Thymus (tissue), 14 donors: ENCODE measurements at places on chromosomes 5 and 9.

- DNase-seq: no peak
These were observed 15.4 kb downstream of the CCNJL start for GRCh38 chr5:160297004-160297403.

- no peak for DNase-seq
These were observed 972.6 kb upstream of the SEMA6A start for GRCh38 chr5:117547192-117547591.

DNA sequence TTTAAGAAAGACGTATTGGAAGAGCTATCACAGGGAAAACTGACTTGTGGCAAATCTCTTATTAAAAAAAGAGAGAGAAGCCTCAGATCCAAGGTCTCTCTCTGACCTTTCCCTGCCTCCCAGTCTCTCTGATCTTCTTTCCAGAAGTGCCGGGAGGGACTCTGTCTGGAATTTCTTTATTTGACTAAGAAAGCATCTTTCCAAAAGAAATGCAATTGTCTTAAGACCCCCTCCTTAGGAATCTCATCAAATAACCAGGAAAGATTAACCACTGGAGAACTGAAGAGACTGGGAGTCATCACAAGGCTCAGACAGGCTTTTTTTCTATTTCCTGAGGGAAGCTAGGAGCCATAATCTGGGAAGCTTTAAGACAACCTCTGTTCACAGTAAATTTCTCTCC, 4.6 kb downstream of the C1QTNF3 start:
- DNase-seq: no peak

DNA sequence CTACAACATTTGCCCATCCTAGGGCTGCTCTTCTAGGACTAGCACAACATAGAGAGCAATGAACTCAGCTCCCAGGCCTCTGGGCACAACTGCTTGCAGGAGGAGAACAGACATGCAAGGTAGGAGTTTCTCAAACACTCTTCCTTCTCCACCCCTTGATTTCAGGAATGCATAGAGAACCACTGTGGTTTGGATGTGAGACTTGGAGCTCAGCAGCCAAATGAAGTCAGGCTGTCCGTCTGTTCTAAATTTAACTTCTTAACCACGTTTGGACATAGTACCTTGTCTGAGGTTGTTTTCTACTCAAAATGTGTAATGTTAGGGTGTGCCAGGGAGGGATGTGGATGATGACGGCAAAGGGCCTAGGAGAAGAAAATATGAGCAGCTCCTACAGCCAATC, 515.1 kb upstream of the TNC start:
- no peak for DNase-seq

DNA sequence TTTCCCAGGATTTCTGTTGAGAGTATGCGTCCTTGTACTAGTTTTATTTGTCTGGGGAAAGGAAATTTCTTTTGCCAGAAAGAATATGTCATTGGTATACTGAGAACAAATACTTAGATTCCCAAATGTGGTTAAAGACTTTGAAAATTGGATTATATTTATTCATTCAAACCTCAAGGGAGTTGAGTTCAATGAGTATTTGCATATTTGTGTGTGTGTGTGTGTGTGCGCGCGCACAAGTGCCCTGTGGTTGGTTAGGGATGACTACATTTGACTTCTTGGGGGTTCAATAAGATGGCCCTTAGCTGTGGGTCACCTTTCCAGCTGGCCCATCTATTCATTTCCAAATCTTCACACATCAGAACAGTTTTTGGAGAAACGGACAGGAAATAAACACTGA, 4.9 kb downstream of the RXFP3 start:
- DNase-seq: no peak

DNA sequence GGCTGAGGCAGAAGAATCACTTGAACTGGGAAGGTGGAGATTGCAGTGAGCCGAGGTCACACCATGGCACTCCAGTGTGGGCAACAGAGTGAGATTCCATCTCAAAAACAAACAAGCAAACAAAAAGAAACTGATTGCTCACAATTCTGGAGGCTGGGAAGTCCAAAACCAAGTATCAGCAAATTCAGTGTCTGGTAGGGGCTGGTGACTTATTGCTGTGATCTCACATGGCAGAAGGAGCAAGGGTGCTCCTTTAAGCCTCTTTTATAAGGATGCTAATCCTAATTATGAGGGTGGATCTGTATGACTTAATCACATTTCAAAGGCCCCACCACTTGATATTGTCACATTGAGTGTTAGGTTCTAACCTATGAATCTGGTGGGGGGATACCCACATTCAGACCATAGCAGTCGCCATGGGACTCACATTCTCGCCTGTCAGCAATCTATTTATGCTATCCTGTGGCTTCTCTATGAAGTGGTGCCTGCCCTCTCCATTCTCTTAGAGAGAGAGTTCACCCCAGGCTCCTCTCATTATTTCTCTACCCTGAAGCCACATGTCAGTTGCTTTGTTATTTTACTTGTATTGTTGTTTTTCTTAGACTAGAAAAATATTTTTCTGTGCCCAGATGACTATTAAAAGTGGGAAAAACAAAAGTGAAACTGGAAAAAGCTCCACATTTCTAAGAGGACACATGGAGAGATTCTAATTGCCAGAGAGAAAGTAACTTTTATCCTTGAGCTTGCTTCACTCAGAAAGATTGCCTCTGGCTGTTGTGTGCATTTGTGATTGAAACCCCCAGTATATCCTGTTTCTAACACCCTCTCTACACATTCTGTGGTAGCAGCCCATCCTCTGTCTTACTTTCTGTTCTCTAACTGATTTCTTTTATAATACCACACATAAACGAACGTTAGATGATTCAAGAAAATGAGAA, 18.8 kb upstream of the PRLR start:
- no peak for DNase-seq

- no peak for DNase-seq
These were observed 141.8 kb downstream of the DOCK2 start for GRCh38 chr5:169778622-169779596.

GRCh38 chr5:118144540-118144939, 843.8 kb downstream of the DTWD2 start:
- DNase-seq: no peak

DNA sequence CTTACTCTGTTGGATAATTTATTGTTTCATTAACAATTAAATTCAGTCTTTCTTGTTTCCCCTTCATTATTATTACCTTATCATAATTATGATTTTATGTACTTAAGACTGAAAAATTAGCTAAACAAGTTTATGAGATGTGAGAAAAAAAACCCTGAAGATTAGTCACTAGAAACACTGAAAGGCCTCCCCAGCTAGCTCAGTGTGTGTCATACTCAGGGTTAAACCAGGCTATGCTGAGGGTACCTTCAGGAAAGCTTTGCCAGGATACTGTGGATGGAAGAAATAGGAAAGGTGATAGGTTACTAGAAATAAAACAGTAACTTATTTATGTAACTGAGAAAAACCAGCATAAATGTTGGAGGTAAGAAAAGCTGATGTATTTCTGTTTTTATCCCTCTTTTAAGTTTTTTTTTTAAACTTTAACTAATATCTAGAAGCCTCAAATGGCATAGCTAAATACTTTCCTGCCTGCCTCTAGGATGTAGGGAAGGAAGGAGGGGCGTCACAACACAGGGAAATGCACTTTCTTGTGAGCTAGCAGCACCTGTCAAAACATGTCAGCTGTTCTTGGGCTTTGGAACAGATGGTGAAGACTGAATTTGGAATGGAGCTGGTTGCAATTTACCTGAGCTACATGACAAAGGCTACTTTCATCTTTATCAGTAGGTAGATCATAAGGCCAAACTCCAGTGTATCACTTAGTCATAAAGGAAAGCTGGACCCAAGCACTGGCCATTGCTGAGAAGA, 24.2 kb downstream of the NMRK1 start:
- DNase-seq: no peak

GRCh38 chr9:93065135-93065720, 6.7 kb downstream of the SUSD3 start:
- DNase-seq: no peak

DNA sequence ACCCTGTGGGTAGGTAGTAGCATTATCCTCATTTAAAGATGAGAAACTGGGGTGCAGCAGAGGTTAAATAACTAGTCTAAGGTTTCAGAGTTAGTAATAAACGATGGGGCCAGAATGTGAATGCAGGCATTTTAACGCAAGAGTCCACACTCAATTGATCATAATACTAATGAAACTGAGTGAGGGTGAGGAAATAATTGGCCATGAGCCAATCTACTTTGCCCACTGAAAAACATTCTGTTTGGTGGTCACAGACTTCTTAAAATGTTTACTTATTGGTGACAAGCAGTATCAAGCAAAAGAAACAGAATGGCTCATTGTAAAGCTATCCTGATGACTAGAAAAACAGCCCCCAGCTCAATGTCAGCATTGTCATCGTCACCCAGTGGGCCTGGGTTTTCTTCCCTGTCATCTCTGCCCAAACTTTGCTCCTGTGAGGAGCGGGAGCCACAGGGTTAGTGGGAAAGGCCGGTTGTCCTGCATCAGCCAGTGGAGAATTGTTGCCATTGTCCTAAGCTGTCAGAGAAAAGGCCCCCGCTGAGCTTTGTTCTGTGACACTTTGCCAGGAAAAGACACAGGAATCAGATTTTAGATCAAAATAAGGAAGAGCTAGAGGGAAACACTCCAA, 77.3 kb upstream of the MAN2A1 start:
- DNase-seq: no peak

- DNase-seq: no peak
These were observed 5.1 kb downstream of the SECISBP2 start for GRCh38 chr9:89323390-89323789.

DNA sequence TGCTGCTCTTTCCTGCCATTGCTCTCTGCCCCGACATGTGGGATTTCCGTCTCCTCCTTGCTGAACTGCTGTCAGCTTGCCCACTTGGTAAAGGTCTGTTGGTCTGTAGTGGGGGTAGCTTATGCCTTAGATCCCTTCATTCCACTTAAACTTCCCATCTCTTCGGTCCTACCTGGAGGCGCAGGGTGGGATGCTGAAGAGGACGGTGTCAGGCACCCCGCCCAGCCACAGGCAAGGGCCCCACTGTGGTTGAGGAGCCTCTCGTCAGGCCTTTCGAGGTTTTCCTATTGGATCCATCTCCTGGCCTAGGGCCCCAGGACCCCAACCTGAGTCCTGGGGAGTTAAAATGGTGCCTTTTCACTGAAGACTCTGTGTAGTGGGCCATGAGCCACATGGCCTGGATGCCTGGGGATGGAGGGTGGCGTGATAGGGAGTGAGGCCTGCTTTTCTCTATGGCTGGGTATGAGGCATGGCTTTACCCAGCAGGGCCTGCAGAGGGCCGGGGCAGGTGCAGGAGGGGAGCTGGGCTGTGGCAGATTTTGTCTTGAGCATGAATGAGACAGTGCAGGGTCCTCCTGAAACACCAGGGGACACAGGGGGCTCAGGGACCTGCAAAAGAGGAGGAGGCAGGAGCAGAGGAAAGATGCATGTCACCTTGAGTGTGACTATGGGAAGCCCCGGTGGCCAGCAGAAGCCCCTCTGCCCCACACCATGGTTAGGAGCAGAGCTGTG, 25.8 kb upstream of the RNF130 start:
- no peak for DNase-seq

DNA sequence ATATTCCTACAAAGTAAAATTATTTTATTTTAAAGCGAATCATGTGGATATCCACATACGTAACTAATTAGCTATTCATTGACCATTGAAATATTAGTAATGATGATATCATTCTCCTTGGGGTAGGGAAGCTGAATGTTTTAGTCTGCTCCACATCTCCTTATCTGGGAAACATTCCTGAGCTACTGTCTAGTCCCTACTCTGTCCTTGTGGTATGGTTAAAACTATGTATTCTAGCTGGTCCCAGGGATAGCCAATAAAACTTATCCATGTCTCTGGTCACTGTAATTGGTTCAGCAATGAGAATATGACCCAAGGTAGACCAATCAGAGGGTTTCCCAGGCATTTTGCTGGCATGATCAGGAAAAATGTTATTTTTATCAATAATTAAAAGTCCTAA, 76.0 kb upstream of the DAP start:
- DNase-seq: no peak

DNA sequence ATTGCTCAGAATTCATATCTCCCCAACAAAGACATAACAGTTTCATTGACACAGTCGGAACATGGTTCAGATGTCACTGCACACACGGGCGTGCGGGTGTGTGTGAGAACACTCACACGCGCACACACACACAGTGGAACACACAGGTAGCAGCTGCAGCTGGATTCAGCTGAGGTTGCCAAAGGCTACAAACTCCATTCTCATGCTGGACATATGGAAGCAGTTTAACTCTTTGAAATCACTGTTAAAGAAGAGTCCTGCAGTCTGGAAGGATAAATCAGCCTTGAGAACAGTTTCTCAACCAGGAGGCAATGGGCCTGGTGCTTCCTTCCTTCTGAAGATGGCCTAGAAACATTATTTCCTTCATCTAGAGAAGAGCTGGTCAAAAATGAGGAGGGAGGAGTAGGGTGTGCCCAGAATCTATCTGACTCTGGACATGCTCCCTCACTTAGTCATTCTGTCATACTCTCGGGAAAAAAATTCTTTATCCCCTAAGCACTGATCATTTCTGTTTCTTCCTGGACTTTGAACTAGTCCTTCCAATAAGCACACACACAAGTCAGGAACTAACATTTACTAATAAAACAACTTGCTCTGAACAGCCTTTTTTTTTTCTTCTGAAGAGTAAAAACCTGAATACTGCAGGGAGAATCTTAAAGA, 160.6 kb downstream of the ZDHHC21 start:
- DNase-seq: no peak

- no peak for DNase-seq
These were observed 30.2 kb downstream of the MLANA start for GRCh38 chr9:5920860-5921328.

DNA sequence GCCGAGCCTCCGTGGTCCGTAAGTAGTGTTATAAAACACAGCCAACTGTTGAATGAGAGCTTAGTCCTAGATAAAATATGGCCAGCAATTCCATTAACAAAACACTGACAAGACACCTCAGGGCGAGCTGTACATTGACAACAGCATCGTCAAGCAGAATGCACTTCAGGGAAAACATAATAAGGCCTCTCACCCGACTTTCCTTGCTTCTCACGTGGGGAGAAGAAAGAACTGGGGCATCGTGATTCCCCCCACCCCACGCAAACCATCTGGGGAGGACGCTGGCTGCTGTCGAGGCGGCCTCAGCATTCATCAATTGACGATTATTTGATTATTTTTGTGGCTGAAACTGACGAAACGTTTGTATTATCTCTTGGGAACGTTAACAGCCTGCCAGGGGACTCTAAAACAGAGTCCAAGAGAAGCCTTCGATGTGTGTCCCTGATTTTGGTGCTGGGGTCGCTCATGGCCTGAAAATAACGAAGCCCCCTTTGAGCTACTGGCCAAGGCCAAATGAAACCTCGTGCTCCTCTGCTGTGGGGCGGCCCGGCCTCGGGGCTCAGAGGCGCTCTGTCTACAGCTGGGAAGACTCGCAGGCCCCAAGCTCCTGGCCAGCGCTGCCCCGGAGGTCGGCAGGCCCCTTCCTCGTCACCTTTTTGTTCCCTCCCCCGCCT, 464 bp downstream of the GDF9 start:
- no peak for DNase-seq

DNA sequence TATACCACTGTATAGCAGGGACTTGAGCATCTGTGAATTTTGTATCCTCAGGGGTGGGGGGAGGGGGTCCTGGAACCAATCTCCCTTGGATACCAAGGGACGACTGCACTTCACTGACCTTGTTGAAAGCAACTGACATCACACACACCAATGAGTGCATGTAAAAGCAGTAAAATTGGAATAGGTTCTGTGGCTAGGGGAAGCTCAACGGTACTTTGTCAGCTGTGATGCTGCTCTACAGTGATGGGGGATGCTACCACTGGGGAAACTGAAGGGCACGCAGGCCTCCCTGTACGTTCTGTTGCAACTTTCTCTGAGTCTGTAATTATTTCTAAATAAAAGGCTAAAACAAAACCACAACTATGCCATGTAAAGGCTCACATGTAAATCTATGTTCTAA, 47.0 kb upstream of the RETREG1 start:
- no peak for DNase-seq
